Uterus (tissue), 4 donors: ENCODE measurements at places on chromosomes 4 and X. TPM values are rescaled to one million over a fixed set of nuclear protein-coding genes. Genes with fewer than 3 reads are reported as not detected.

The HOPX gene
- total RNA-seq, result 6.0 TPM

The TECRL gene
- not detected for total RNA-seq

The SPINK2 gene
- not detected for total RNA-seq

The CXCR3 gene
- total RNA-seq, result 0.28 TPM

The HPGDS gene
- 3.2 TPM for total RNA-seq

The DUSP21 gene
- not detected for total RNA-seq

The TBC1D9 gene
- 10.6 TPM for total RNA-seq

DNA sequence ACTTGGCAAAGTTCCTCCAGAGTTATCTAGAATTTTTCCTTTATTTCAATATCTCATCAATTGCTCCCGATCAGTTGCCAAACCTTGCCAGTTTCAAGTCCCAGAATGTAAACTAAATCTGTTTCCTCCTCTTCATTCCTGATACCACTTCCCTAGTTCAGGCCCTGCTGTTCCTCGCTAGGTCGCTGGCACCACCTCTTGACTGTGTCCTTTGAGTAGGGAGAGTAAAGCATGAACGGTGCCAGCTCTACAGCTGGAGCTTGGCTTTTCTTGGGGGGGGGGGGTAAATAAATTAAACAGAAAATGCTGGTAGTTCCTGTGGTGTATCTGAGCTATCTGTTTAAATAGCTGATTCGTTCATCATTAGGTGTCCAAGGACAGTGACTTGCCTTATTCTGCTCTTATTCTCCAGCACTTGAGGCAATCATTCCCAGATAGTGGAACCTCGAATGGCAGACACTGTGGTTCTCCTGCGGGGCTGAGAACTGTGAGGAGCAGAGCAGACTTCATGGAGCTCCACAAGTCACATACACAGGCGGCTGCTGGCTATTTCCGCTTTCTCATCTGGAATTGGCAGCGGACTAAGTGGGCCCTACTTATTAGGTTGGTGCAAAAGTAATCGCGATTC is 168.3 kb upstream of the FAT1 start:
- DNase-seq, result no peak

DNA sequence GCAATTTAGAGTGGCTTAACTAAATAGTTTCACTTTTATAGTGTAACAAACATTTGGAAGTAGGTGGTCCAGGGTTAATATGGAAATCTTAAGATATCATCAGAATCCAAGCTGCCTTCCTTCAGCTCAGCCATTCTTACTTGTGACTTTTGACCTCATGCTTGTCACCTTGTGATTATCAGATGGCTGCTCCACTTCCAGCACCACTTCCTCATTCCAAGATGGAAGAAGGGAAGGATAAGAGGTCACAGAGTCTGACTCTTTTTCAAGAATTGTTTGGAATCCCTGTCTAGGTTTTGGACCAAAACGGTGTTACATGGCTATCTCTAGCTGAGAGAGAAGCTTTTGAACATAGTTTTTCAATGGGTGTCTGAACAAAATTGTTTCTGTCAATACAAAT is 39.9 kb downstream of the MTTP start:
- DNase-seq, result no peak

GRCh38 chr4:42806303-42806835 is 86.1 kb upstream of the GRXCR1 start:
- DNase-seq, result no peak

GRCh38 chr4:37794056-37794455 is 32.4 kb upstream of the PGM2 start:
- DNase-seq, result no peak

GRCh38 chrX:13387666-13388494 is 68.0 kb upstream of the ATXN3L start:
- DNase-seq, result no peak

DNA sequence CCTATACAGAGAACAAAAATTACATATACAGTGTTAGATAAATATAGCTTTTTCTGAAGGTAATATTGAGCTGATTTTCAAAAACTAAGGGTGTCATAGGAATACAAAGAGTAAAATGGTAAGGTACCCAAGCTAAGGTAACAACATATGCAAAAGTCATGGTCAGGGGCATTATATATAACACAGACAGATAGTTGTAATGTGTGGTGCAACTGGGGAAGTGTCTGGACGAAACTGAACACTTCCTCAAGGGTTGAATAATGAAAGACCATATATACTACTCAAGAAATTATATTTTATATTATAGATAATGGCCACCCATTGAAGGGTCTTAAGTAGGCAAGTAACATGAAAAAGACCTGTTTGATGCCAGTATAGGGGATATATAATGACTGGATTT is 262.1 kb upstream of the CXXC4 start:
- no peak for DNase-seq

DNA sequence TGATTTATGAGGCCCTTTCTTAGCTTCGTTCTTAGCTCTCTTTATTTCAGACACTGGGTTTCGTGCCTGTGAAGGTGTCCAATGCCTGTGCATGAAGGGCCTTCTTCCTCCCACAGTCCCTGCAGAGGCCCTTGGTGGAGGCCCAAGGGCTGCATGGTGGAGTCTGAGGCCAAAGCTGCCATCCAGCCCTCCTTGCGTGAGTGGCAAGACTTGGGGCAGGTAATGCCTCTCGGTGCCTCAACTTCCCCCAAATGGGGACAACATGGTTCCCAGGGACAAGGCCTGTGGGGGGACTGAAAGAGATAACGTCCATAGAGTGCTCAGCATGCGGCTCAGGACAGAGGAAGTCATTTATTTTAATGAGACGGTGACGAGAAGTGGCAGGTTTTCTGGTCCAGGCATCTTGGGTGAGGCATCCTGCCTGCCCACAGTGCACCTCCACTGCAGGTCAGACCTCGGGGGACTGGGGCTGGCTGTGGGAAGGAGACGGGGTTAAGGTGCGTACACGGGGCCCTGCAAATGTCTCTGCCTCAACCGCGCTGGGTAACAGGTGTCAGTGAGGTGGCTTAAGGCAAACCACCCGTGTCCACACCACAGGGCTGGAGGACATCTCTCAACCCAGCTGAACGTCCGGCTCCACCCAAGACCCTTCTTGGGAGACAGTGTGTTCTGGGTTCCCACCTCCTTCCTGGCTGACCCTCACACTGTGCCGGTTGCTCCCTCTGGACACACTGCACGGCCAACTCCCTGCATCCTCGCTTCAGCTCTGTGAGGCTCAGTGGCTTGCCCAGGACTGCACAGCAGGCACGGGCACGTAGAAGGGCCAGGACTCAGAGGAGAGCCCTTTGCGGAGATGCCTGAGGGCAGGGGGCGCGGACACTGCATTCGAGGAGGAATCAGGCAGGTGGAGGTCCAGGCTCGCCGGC is 50.5 kb downstream of the PSAPL1 start:
- no peak for DNase-seq

DNA sequence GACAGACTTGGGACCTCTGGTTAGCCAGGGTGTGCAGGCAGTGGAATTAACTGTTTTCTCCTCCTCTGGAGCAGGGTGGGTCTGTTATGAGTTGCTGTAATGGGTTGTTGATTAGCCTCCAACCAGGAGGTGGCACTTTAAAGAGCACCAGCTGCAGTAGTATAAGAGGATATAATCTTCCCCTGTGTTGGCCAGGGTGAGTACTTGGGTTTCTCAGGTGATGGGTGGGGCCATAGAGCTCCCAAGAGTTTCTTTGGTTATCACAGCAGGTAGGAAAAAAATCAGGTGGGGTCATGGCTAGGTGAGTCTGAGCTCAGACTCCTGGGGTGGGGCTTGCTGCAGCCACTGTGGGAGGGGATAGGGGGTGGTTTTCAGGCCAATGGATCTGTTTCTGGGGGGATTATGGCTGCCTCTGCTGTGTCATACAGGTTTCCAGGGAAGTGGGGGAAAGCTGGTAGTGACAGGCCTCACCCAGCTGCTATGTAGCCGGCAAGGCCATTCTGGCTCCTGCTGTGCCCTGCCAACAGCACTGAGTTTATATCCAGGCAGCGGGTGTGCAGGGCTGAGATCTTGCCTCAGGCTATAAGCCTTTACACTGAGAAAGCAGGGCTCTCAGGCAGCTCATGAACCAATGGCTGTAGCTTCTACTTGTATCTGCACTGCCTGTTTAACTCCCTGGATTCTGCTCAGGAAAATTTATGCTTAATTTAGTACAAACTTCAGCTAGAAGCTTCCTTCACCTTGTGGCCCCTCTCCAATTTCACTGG is 70.1 kb downstream of the CCNG2 start:
- no peak for DNase-seq

- peak; percentile 22 for DNase-seq
Measured at GRCh38 chrX:120499301-120500072, 30.4 kb upstream of the LAMP2 start.

- DNase-seq, result peak; percentile 18
Measured at GRCh38 chrX:5051831-5052491, 1176.7 kb downstream of the NLGN4X start.

DNA sequence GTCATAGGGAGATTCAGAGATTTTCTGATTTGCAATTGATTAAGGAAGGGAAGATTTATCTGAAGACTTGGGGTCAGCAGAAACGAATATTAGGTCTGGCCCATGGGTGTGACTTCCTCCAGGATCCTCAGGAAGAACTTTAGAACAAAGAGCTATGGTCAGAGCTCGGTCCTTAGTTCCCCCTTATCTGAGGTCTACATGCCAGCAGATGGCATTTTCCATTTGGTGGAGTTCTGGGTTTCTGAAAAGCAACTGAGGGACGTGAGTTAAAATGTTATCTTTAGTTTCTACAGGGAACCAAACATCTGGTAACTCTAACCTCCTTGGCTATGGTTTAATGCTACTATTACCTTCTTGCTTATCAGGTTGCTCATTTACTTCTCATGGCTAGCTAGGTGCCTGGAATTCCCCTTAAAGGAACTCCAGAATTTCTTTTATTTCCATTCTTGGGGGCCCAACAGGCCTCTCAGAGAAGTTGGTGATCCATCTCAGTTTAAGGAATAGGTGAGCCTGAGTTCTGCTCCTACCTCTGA is 40.7 kb downstream of the KLF3 start:
- DNase-seq, result no peak

GRCh38 chr4:168143601-168144000 is 51.3 kb downstream of the ANXA10 start:
- DNase-seq, result no peak

DNA sequence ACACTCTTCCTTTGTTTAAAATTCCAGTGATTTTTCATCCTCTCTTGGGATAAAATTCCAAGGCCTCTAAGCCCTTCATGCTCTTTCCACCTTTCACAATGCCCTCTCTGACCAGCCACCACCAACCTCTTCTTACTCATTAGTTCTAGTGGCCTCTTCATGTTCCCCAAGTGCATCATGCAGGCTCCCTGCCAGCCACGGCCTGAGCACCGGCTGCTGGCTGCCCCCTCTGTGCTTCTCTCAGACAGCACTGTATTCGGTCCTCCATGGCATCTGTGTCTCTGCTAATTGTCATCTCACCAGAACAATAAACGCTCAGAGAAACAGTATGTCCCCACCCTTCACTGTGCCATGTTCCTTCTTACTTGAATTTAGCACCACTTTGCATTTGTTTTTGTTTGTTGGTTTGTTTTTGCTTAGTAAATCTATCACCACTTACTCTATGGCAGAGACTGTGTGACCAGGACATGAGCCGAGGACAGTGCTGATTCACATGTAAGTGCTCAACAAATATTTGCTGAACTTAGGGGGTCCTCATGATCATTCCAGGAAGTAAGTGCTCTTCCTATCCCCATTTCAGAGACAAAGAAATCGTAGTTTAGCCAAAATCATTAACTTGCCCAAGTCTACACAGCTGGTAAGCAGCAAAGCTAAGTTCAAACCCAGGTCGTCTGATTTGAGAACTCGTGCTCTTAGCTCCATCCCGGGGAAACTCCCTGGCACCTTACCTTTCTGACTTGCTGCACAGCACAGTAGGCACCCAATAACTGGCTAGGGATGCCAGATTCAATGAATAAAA is 77.1 kb upstream of the UCP1 start:
- DNase-seq, result no peak

- no peak for DNase-seq
Measured at GRCh38 chr4:61198686-61199085, 1.4 kb upstream of the ADGRL3 start.

- no peak for DNase-seq
Measured at GRCh38 chrX:54089191-54089590, 44.9 kb upstream of the PHF8 start.

DNA sequence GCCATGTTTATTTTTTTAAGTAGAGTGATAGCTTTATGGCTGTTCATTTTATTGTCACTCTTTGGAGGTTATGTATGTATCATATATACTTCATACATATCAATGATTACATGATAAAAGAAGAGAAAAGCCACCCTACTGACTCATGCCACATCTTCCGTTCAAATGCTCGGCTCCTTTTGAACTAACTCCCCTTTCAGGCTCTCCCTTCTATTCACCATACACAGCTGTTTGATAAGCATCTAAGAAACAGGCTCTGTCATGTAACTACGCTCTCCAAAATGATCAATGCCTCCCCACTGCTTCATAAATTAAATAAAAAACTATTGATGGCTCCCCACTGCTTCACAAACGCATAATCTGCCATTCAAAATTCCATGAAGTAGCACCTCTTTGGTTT is 89.4 kb downstream of the SEL1L3 start:
- DNase-seq, result no peak

DNA sequence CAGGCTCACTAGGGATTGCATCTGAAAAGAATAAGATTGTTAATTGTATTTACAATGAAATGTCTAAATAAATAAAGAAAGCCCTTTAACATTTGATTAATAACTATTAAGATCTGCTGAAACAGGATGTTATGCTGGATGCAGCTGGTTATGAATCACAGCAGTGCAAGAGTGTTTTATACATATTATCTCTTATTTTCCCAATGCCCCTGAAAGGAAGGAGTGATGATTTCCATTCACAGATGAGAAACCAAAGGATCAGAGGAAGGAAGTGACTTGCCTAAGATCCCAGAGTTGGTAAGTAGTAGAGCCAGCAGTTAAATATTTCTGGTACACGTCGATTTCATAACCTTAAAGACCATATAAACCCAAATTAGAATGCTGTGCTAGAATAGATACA is 76.3 kb upstream of the ARHGAP36 start:
- DNase-seq, result no peak

DNA sequence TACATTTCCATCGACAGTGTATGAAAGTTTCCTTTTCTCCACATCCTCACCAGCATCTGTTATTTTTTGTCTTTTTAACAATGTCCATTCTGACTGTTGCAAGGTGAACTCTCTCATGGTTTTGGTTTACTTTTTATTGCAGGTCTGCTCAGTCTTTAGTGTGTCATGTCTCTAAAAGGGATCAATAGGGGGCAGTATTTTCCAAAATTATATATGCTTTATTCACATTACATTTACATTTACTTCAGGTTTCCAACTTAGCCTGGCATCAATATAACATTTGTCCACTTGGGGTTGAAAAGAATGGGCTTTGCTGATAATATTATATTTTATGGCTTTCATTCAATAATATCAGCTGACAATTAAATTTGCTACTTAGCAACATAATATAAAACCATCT is 265.0 kb upstream of the SLITRK2 start:
- DNase-seq, result no peak

GRCh38 chrX:139191286-139191685 is 339.3 kb upstream of the F9 start:
- no peak for DNase-seq

- no peak for DNase-seq
Measured at GRCh38 chr4:168619266-168619631, 122.4 kb downstream of the PALLD start.
